ENCODE measurements at places on chromosomes 16 and 17.

- peak; percentile 92 for DNase-seq
Measured at GRCh38 chr17:50547035-50547735, at the start of gene SPATA20. Gene SPATA20 (plus strand): TSS chr17:50547174. CDS start chr17:50547209, 35 bp downstream.

GRCh38 chr17:74780443-74781238, 4.5 kb upstream of the NAT9 start:
- DNase-seq, result no peak

- DNase-seq, result no peak
Measured at GRCh38 chr17:13403982-13404946, 197.5 kb downstream of the HS3ST3A1 start.

- peak; percentile 61 for DNase-seq
Measured at GRCh38 chr17:58329035-58329809, 627 bp upstream of the TSPOAP1 start.

DNA sequence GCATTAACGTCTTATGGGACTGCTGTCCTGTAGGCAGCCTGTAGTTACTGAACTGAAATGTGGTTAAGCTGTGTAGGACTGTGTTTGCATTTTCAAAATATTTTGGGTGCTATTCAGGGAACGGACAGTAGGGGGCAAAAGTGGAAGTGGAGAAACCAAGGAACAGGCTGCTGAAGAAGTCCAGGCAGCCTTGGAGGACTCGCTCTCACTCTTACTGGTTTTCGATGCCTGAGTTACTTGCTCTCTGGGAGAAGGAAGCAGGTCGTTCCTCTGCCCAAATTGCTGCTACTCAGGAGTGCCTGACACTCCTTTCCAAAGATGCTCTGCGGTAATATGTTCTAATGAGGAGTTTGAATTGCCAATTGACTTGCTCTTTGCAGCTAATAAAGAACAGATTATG, 64.5 kb upstream of the RBFOX1 start:
- DNase-seq, result no peak

GRCh38 chr16:5490499-5490898, 392.9 kb upstream of the EEF2KMT start:
- no peak for DNase-seq

- DNase-seq, result no peak
Measured at GRCh38 chr17:33234930-33235685, 58.0 kb downstream of the ASIC2 start.

DNA sequence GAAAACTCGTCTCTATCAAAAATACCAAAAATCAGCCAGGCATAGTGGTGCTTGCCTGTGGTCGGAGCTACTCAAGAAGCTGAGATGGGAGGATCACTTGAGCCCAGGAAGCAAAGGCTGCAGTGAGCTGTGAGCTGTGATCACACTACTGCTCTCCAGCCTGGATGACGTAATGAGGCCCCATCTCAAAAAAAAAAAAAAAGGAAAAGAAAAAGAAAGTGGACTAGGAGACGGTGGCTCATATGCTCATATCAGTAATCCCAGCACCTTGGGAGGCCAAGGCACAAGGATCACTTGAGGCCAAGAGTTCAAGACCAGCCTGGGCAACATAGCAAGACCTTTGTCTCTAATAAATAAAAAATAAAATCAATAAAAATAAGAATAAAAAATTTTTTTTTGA, 8.8 kb upstream of the SUMO2 start:
- no peak for DNase-seq

- DNase-seq, result no peak
Measured at GRCh38 chr16:27849621-27850020, 213.9 kb downstream of the GSG1L start.

- no peak for DNase-seq
Measured at GRCh38 chr17:47713980-47714700, 18.9 kb upstream of the TBX21 start.

DNA sequence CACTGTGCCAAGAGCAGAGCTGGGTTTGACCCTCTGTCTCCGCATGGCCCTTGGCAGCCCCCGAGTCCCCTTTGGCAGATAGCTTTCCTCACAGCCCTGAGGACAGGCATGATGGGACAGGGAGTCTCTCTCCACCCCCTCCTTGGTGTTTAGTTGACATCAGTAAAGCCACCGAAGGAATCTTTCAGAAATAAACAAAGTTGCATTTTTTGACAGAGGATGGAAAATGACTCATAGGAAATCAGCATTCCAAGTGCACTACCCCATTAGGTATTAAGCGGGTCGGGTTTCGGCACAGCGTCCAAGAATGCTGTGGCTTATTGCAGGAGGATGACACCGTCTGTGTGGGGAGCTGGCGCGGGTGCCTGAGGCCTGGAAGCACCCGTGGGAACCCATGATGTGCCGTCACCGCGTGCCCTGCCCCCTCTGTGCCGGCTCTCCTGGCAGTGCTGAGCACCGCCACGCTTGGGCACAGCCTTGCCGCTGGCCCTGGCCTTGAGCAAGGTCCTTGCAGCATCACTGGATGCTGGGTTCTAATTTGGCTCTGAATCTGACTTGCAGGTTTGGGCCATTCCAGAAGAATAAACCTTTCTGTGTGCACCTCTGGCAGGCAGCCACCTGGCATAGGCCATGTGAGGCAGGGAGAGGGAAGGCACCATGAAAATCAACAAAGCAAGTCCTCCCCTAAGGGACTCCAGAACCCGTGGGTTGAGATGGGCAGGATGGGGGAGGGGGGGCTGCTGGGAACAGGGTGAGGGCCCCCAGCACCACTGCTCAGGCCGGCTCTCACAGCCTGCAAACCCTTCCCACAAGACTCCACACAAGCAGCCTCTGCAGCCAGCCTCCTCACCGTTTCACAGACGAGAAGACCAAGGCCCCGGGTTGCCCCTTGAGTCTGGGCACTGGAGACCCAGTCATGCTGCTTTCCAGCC, 50.5 kb upstream of the ZNF469 start:
- DNase-seq, result no peak

GRCh38 chr16:86214326-86215232, 295.7 kb upstream of the FOXF1 start:
- DNase-seq, result no peak

DNA sequence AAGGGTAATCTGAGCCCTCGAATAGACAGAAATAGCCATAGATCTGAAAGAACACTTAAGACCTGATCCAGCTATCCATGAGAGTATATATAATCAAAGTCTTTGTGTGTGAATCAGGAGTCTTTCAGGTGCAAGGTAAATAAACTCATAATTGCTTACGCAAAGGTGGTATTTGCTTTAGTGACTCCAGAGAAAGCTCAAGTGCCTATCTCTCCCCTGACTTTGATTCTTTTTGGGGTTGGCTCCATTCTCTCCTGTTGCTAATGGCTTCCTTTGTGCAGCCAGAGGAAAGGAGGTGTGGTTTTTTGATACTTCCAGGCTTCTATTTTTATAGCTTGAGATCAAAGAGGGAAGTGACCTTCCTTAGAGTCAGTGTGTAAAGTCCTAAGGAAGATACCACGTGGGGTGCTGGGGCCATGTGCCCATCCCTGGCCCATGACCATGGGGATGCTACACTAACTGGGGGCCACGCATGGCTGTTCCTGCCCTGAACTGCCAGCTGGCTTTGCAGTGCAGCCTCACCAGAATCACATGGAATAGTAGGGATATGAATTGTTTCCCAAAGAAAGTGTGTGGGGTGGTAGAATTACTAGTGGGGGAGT, 45.8 kb downstream of the TENT4B start:
- DNase-seq, result no peak

DNA sequence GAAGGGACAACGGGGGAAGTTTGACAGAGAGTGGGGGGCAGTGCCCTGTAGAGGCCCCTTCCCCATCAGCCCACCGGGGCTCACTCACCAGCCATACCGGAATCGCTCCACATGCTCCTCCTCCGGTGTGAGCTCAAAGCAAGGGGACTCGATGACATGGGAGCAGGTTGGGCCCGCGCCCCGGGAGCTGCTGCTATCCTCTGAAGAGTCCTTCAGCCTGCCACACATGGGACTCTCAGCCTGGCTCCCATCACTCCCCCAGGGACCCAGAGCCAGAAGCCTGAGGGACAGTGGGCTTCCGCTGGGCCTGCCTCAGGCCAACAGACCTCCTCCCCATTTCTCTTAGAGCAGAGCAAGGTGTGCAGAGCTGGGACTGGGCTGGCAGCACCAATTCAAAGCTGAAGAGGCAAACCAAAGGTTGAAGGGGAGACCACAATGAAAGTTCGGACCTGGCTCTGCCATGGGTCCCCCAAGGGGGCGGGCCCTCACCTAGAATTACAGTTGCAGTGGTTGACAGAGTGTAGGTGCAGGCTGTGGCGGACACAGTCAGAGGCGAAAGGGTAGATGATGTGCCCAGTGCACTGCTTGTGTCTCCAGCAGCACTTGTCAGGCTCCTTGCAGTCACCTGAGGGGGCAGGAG, 7.3 kb downstream of the PROCA1 start:
- no peak for DNase-seq

GRCh38 chr17:57453841-57454425, 197.6 kb downstream of the MSI2 start:
- DNase-seq, result no peak

DNA sequence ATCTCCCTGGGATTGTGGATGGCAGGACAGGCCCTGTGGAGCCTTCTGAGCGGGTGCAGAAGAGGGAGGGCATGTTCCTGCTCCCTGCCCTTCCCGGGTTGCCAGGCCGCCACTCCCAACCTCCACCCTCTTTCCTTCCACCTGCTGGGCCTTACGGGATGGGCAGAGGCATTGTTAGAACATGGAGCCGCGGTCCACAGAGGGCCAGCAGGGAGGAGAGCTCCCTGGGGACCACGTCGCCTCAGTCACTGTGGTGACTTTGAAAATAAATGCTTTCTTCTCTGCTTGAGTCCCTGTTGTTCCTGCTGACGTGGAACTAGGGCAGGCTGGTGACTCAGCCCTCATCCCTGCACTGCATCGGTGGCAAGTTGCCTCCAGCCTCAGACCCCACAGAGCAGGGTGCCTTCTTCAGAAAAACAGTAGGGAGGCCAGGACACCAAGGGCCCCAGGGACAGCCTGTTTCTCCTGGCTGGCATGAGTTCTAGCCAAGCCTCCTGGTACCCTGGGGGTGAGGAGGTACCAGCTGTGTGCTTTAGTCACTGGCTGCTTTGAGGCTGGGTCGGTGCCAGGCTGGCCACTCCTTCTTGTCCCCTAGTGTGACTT, 224.9 kb downstream of the SEC14L1 start:
- DNase-seq, result no peak

- no peak for DNase-seq
Measured at GRCh38 chr16:4641306-4641687, 16.7 kb downstream of the MGRN1 start.

GRCh38 chr17:29246628-29247027, at the start of gene CRYBA1:
Gene CRYBA1 (plus strand): TSS chr17:29246859. CDS start chr17:29246864, 5 bp downstream.
- no peak for DNase-seq

- no peak for DNase-seq
Measured at GRCh38 chr16:11635113-11635652, 33.1 kb upstream of the SNN start.

DNA sequence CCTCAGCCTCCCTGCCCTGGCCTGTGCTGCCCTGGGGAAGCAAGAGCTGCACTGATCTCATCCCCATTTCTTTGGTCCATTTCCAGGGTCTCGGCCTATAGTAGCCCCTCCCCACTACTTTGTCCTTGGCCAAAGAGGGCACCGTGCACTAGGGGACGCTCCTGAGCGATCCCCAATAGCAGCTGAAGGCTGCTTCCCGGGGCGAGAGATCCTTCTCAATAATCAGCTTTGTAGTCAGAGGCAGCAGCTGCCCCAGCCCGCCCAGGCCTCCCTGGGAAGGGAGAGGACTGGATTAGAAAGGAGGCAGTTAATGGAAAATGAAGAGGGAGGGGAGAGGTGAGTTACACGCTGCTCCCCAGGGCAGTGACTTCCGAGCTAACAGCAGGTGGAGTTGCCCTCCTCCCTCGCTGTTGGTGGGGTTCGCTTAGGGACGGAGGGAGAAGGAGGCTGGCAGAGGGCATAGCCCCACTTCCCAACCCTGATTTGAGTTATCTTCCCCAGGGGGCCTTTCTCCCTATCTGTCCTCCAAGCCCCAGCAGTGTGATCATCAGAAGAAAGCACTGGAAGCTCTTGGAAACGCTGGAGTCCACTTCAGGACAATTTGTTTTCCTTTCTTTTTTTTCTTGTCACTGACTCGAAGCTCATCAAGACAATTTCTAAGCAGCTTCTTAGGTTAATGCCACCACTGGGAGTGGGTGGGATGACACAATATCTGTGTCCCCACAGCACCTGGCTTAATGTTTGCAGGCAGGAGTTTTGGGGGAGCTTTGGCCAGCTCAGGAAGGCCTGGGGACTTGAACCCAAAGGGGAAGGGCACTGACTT, 2.6 kb downstream of the MXRA7 start:
- DNase-seq, result no peak

DNA sequence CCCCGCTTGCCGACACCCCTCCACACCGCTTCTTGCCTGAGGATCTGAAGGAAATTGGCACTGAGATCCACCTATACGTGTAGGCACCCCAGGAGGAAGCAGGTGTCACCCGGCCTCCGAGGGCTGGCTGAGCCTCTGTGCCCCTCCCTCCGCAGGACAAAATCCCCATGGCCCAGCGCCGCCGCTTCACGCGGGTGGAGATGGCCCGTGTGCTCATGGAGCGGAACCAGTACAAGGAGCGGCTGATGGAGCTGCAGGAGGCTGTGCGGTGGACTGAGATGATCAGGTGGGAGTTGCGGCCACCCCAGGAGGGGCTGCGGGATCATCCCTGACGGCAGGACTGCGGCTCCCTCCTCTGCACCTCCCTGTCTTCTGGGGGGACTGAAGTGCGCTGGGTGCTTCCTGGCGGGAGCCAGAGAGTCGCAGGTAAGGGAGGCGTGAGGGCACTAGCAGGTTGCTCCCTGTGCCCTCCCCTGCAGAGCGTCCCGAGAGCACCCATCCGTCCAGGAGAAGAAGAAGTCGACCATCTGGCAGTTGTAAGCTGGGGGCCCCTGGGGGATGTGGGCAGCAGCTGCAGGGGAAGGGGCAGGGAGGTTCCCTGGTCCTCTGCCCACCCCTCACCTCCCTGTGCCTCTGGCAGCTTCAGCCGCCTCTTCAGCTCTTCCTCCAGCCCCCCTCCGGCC, 9.0 kb downstream of the NME3 start:
- no peak for DNase-seq

DNA sequence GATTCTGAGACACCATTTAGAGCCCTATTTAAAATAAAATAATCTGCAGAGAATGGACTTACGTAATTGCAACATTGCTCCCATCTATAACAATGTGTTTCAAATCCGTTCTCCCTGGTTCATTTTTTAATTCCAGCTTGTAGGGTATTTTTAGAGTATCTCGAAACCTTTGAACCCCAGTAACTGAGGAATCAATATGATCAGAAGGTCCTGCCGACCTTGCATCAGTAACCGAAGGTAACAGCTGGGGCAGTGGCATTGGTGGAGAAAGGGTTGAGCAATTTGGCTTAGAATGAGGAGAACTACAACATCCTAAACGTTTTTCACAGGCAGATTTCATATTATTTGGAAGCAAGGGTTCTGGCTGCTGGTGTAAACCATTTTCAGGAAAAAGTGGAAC, 49.3 kb downstream of the N4BP1 start:
- no peak for DNase-seq

DNA sequence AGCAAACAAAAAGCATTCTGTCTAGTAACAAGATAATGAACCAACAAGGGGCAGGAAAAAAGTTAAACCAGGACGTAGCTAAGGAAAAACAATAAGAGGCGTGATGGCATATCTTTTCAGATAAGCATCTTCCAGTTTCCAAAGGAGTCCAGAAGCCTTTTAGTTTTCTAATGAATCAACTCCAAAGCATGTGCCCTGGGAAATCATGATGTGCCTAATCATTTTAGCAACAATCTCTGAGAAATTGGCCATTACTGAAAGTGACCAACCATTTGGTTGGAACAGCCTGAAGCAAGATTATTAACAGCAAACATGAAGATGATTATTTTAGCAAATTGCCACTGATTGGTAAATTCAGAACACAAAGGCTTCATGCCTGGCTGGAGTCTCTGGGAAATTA, 440.9 kb upstream of the MAF start:
- DNase-seq, result no peak

- DNase-seq, result no peak
Measured at GRCh38 chr17:79977708-79978547, 57.7 kb downstream of the TBC1D16 start.
